ENCODE measurements at places on chromosomes 4 and X.

GRCh38 chr4:102612824-102613366, 111.7 kb downstream of the NFKB1 start:
- DNase-seq = peak; percentile 47

GRCh38 chr4:88230969-88231771, 53.2 kb downstream of the PPM1K start:
- no peak for DNase-seq

GRCh38 chr4:137641544-137641943, 109.2 kb upstream of the PCDH18 start:
- no peak for DNase-seq

DNA sequence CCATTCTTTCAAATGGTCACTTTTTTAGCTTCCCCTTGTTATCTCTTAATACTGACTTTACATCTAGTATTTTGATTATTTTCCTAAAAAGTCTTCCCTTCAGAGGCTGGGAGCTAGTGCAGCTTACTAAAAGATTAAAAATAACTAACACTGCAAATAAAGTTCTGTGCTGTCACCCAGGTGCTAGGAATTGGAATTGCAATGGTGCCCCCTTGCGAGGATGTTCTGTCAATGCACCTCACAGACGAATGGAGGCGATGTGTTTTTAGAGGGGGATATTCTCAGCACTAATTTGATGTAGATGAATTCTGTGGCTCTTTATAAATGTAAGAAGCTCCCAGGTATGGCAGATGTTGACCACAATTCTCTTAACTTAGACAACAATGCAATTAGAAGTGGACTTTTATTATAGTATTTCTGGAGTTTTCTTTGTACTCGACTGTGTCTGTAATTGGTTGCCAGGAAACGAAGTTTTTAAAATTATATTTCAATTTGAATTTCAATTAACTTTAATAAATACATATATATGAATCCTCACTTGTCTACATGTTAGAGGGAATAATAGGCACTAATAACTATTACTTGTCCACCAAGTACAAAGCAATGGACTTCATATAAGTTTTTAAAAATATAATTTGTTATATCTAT, 22.0 kb upstream of the SMIM31 start:
- DNase-seq = peak; percentile 69

DNA sequence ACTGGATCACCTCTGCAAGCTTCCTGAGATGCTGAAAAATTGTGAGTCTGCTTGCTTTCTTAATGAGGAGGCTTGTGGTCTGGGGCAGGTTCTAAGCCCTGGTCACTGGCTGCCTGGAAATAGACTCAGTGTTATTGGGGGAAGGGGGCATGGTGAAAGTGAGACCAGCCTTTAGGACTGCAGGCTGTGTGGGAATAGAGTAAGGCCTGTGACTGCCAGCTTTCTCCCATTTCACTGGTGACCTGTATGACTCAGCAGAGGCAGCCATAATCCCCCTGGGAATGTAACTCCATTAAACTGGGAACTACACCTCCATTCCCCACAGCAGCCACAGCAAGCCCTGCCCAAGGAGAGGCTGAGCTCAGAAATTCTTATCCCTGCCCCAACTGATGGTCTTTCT, 55.9 kb upstream of the IL15 start:
- no peak for DNase-seq

DNA sequence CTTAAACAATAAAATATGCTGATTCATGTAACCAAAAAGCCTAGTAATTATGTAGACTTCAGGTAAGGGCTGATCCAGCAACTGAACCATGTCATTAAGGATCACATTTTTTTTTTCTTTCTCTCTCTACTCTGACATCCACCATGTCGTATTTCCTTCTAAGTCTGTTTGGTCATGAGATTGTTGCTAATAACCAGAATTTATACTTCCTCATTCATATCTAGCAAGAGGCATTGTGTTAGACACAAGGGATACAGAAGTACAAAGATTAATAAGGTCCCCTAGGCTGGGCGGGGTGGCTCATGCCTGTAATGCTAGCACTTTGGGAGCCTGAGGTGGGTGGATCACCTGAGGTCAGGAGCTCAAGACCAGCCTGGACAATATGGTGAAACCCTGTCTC, 24.1 kb downstream of the PHEX start:
- no peak for DNase-seq
